GM12892 (cell line): ENCODE measurements at places on chromosomes 5 and 9.

- DNase-seq, result no peak
These were observed 37.1 kb upstream of the CEP120 start for GRCh38 chr5:123460296-123460729.

GRCh38 chr9:114451707-114452031, 53.6 kb downstream of the WHRN start:
- DNase-seq, result no peak

DNA sequence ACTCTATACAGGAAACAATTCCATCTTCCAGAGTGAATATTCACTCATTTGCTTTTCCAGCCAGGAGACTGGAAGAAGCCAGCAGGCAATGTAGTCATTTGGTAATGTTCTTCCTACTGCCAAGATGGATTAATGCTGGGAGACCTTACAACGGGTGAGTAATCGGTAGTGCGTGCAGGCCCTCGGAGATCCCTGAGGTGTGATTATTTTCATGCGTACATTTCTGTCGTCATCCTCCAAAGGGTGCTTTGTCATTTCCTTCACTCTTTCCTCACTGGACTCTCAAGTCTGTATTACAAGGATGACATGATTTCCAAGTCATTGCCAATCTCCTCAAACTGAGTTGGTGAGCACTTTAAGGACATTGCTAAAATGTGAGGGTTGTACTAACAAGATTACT, 263.5 kb downstream of the CWC27 start:
- DNase-seq, result no peak

DNA sequence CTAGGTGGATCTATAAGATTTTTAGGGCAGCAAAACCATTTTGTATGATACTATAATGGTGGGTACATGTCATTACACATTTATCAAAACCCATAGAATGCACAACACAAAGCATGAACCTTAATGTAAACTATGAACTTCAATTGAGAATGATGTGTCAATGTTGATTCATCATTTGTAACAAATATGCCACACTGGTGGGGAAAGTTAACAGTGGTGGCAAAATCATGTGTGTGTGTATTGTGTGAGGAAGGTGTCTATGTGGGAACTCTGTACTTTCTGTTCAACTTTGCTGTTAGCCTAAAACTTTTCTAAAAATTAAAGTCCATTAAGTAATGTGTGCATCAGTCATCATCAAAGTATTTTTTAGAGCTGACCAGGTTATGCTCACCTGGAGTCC, 38.9 kb downstream of the HAVCR1 start:
- no peak for DNase-seq

GRCh38 chr5:144089401-144090021, 80.9 kb downstream of the YIPF5 start:
- DNase-seq, result no peak

GRCh38 chr9:34654323-34655051, 2.5 kb downstream of the IL11RA start:
- DNase-seq, result no peak

GRCh38 chr9:128637656-128638055, 19.0 kb downstream of the DYNC2I2 start:
- DNase-seq, result no peak

GRCh38 chr5:145244788-145245187, 590.4 kb downstream of the PRELID2 start:
- DNase-seq, result no peak

DNA sequence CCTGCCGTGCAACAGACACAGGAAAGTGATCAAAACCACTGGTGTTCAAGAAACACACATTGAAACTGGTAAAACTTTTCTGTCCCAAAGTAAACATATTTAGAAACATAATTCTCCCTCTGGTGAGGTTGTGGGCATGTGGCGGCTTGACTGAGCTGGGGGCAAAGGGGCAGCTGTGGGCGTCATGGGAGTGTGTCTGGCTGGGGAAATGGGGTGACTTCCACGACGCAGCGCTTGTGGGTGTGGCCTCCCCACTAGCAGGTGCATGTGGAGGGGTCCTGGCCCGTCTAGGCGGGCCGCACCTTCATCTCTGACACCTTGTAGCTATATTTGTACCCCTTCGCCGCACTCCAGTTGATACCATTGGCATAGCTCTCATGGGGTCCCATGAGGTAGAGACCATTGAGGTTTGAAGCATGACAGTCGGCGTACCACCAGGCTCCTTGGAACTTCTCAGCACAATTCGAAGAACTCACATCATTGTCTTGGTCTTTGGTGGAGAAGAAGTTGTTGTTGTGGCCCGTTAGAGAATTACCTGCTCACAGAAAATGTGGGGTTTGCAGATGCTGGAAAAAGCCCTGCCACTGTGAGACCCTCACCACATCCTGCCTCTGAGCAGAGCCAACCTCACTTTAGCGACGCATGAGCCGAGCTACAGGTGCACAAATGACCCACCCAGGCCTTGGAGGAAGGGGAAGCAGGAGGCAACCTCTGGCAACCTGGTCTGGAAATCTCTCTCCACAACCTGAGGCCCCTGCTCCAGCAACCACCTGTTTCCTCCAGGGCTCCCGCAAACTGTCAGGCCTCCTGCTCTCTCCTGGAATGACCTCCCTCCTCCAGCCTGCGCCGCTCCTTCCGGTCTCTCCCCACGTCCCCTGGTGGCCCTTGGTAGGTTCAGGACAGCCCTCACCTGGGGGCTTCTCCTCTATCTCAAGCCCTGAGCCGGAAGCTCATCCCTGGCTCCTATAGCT, 7.9 kb downstream of the FCN1 start:
- no peak for DNase-seq

GRCh38 chr5:164532235-164532900, 1026.9 kb downstream of the MAT2B start:
- DNase-seq, result no peak

GRCh38 chr5:158777647-158778350, 321.9 kb downstream of the EBF1 start:
- DNase-seq, result no peak

GRCh38 chr9:33787839-33788238, 7.5 kb upstream of the PRSS3 start:
- no peak for DNase-seq

- DNase-seq, result no peak
These were observed 69.0 kb downstream of the DAB2IP start for GRCh38 chr9:121720311-121721057.

- no peak for DNase-seq
These were observed 818.2 kb downstream of the TLR4 start for GRCh38 chr9:118522093-118523028.

GRCh38 chr5:181194489-181195248, 10.3 kb downstream of the TRIM7 start:
- no peak for DNase-seq

DNA sequence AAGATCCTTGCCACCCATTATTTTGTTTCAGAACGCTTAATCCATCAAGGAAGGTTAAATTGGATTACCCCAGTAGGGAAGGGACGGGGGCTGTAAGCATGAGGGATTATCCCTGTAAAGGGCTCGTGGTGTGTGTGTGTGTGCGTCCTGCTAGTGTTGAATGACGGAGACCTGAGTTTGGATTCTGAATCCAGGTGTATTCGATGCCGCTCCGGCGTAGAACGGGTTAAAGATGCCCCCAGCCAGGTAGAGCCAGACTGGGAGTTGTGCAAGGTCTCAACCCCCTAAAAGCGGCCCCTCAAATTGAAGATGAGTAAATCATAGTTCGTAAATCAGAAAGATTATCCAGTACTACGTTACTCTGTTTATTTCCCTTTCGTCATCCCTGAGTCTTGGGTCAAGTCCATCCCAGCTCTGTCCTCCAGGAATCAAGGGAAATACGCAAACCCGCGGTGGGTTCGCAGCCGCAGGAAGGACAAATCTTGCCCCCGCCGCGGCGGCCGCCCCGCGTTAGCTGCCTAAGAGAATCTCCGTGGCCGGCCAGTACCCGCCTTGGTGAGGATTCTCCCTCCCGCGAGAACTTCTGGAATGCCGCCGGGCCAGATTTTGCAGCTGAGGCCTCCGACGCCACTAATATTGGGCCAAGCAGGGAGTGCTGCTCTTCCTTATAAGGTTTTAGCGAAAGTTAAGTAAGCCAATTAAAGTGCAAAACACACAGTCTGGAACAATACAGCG, 586 bp upstream of the MTAP start:
- DNase-seq, result no peak

DNA sequence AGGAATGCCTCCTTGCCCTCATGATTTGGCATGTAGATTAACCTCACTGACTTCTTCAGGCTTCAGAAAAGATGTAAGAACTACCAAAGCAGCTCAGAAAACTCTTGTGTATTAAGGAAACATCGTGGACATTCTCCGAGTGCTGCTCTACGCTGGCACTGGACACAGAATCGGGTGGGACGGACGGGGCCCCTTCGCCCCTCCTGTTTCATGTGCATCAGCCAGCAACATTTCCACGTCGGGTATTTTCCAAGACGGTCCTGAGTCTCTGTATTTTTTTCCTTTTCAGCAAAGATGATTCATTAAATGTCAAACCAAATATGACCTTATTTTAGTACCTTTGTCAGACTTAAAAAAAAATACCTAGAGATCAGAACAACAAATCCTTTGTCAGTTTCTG, 583.6 kb downstream of the CCDC171 start:
- no peak for DNase-seq

- no peak for DNase-seq
These were observed 1.2 kb downstream of the ST8SIA4 start for GRCh38 chr5:100901821-100902341.

- DNase-seq, result no peak
These were observed 1952.6 kb downstream of the MAT2B start for GRCh38 chr5:165457859-165458481.

- no peak for DNase-seq
These were observed 9.2 kb upstream of the HABP4 start for GRCh38 chr9:96440671-96441199.

DNA sequence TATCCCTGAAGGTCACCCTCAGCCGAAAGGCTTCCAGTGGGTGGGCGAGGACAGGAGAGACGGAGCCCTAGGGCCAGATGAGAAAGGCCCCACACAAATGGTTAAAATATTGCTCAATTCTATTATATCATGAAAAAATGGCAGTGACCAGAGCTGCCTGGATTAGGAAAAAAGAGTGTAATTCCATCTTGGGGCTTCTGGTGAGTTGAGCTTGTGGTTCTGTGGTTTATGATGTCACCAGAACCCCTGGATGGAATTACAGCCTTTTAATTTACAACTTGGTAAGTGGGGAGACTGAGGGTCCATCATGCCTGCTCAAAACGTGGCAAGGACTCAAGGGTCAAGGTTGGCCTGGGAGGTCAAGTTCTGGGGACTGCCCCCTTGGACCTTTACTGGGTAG, 55.5 kb upstream of the STC2 start:
- DNase-seq, result no peak

- DNase-seq, result no peak
These were observed 70.3 kb upstream of the CNTLN start for GRCh38 chr9:17064558-17064957.

- DNase-seq, result no peak
These were observed 45.2 kb downstream of the CYSTM1 start for GRCh38 chr5:140220032-140220697.

- DNase-seq, result no peak
These were observed 71.9 kb downstream of the MFAP3 start for GRCh38 chr5:154110716-154111115.

GRCh38 chr5:132103969-132104391, 30.4 kb downstream of the CSF2 start:
- no peak for DNase-seq

GRCh38 chr5:149036168-149036567, 26.7 kb downstream of the SH3TC2 start:
- DNase-seq, result no peak

- no peak for DNase-seq
These were observed 16.2 kb upstream of the GABBR2 start for GRCh38 chr9:98724810-98725530.

- no peak for DNase-seq
These were observed 93.4 kb downstream of the LMX1B start for GRCh38 chr9:126707083-126707482.

DNA sequence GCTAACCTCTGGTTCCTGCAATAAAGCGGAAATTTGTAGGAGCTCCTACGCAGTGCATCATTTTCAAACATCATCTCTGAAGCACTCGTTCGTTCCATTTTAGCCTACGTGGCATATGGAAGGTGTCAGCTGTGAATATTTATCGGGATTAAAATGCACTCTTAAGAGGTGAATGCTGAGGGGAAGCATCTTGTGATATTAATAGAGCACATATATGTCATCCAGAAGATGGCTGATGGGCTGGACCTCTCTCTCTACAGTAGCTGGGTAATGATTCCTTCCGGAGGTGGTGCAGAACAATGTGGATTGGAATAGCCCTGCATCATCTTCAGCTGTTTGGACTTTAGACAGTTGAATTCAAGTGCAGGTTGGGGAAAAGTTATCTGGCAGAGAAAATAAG, 478.7 kb downstream of the DMAC1 start:
- DNase-seq, result no peak

- DNase-seq, result no peak
These were observed 693.1 kb upstream of the DMAC1 start for GRCh38 chr9:8492679-8493078.

GRCh38 chr5:372556-372995, 51.1 kb downstream of the AHRR start:
- DNase-seq, result no peak

DNA sequence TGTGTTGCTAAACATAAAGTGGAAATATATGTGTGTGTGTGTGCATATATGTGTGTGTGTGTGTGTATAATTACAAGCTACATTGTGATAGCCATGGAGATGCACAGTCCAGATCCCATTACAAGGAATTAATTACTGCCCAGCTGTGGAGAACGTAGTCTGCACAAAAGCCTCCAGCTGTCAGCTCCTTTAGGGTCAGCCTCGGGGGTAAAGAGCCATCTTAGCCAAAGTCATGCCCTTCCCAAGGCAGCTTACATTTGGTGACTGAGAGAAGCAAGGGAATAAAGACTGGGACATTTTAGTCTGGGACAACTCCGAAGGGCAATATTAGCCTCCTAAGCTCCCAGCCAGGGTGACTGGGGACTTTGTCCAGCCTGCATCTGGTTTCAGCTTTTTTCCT, 21.9 kb upstream of the FOCAD start:
- DNase-seq, result no peak

DNA sequence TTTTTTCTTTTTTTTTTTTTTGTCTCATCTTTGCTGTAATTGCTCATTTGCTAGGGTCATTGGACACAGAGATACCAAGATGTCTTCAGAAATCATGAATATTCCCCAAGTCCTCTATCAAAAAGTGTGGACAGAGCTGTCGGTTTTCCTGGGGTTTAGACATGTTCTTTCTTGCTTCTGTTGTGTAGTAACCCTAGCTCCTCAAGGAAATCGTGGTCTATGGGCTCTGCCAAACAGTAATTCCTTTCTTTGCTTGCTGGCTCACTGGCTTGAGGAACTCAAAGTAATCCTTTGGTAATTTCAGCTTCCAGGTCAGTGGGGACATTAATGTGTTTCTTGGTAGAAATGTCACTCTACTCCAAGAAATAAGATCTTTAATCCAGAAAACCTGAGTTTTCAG, 101.7 kb downstream of the TMC1 start:
- DNase-seq, result no peak

GRCh38 chr5:171961117-171961516, 45.3 kb downstream of the FBXW11 start:
- no peak for DNase-seq

DNA sequence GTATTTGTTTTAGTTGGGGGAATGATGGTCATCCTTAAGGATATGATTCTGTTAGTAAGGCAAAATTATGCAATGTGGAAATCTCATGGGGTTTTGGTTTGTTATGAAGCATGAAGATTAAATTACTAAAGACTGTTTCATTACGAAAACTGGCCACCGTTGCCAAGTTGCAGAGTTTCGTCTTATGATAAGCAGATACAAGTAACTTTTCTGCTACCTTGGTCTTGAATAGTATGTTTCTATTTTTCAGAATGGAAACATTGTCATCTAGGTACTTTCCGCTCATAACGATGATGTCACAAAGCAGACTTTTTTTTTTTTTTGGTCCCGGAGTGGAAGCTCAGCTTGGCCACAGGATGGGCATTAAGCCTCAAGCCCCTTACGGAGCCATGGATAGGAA, 4.2 kb downstream of the CCNI2 start:
- DNase-seq, result no peak
